ENCODE measurements at places on chromosomes 16 and 17.

DNA sequence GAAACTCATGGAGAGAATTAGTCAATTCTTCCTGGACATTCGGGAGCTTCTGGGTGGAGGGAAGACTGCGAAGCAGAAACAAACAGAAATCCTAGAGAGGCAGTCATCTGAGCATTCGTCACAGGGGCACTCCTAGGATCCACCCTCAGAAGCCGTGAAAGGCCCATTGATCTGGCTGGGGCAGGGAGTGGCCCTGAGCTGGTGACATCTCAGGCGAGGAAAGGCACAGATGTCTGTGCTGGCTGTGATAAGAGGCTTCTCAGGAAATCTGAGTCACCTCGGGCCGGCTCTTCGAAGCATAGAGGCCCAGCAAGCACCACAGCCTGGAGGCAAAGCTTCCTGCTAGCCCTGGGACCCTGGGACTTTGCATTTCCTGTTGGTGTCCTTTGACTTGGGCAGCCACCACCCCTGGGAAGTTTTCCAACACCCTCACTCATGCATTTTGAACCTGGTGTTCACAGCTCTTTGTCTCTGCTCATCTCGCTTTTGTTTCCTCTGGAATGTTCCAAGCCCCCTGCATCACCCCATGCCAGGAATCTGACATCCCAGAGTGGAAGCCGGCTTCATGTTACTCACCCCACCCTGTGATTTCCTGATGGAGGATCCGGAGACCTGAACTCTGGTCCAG, 23.3 kb upstream of the CDRT4 start:
- no peak for DNase-seq

GRCh38 chr17:17880577-17881196, 43.9 kb upstream of the SREBF1 start:
- DNase-seq, result no peak

DNA sequence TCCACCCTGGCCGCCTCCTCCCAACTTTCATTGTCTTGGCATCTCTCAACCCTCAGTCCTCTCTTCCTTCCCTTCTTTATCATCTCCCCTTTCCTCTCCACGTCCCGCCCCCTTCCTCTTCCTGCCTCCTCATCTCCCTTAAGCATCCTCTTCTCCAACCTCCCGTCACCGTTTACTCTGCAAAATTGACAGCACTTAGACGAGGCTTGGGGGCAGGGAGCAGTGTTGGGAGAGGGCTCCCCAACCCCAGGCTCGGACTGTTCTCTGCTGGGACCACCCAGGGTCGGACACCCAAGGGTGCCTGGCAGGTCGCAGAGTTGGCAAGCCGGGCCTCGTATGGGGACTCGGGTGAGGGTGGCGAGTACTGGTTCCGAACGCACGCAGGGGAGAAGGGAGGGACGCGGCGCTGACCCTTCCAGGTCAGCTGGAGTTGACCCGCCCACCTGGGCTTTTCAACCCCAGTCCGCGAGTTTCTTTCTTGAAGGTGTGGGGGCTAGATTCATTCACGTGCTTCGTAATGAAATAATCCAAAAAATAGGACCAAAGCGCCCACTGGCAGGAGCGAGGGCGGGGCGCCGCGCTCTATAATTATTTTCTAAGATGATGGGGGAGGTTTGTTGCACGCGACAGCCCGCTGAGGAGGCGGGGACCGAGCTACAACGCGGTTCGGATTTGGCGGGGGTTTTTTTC, 775 bp upstream of the PAGR1 start:
- no peak for DNase-seq

- no peak for DNase-seq
These were observed 64.5 kb upstream of the CDH13 start for GRCh38 chr16:82562183-82562683.

All from activated CD4-positive, CD25-positive, alpha-beta regulatory T cell treated with anti-CD3 and anti-CD28 coated beads, Interleukin-2, amount 50 U/mL, for 72 hours (primary cell).